CD8-positive, alpha-beta memory T cell (primary cell): ENCODE measurements at places on chromosomes 6 and 20.

- DNase-seq = no peak
These were observed 16.5 kb downstream of the RIPOR2 start for GRCh38 chr6:24919056-24919892.

DNA sequence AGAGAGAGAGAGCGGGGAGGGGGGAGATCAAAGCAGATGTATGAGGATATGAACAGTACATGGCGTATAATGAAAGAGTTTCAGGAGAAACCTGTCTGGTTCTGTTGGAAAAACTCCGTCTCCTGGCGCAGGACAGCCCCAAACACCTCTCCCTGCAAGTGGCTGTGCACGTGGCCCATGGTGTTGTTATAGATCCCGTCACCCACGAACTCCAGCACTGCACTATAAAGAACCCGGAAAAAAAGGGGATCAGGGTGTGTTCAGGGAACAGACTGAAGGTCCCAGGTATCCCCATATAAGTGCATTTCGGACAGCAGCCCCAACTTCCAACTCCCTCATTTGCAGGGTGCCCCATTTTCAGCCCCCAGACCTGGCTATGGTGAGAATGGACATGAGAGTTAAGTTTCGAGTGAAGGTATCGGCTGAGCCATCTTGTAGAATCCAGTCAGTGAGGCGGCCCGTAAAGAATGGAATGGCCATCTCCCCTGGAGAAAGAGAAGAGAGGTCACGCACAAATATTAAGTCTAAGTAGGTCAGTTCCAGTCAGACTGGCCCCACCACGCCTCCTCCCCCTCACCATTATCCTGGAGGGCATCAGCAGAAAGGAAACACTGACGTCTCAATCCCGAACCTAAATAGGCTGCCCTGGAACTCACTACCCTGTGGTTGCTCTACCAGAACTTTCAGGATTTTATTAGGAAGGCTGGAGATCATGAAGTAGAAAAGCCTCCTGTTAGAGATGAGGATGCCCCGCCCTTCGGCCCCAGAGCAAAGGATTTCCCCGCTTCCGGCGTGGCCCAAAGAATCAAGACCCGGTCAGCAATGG, 1.3 kb downstream of the TAP1 start:
- DNase-seq = no peak

DNA sequence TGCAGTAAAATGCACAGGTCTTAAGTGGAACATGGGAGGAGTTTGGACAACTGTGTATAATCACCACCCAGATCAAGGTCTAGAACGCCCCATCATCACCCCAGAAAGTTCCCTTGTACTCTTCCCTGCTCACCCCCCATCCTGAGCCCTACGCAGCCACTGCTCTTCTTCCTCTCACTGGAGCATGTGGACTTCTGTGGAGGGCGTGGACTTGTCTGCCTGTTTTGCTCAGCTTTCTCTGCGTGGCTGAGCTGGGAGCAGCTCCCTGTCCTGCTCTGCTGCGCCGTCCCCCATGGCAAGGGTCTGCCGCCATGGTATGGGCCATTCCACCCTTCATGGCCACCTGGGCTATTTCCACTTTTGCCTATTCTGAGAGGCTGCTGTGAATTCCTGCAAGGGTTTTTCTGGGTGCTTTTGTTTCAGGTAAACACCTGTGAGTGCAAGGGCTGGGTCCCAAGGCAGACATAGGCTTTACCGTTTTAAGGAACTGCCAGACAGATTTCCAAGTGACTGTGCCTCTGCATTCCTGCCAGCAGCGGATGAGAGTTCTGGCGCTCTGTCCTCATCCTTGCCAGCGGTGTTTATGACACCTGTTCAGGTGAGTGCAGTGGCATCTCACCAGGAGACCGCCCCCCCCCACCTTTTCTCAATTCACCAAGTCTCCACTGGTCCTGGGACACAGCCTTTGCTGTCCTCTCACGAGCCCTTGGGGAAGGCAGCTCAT, 19.7 kb downstream of the PCK1 start:
- no peak for DNase-seq

DNA sequence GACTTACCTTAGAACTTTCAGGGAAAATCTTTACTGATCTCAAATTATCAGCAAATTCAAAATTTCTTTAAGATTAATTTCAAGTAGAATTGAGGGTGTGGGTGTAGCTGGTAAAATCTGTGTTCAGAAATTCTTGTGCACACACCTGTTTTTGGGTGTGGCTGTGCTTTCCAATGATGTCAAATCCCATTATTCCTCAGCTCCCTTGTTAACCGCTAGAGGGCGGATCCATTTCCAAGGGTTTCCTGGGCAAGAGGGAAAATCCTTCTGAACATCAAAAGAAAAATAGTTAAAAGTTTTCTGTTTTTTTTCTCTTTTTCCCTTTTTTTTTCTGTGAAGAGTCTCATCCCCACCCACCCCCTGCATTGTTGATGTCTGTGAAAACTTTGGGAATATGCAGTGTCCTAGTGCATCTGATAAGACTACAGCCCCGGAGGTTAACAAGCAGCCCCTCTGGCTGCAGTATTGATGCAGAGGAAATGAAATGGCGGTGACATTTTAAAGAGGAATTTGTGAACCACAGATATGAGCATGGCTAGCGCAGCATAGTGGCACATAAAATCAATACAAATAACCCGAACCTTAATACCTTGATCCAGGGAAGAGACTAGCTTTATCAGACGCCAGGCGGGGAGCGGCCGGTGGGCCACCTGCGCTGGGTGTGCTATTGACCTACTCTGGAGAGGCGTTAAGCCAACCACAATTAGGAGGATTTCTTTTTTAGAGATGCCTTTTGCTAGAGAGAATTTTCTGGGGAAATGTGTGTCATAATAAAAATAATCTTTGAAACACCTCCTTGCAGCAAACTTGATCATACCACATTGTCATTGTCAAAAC, 130.9 kb downstream of the FOXA2 start:
- DNase-seq = no peak

DNA sequence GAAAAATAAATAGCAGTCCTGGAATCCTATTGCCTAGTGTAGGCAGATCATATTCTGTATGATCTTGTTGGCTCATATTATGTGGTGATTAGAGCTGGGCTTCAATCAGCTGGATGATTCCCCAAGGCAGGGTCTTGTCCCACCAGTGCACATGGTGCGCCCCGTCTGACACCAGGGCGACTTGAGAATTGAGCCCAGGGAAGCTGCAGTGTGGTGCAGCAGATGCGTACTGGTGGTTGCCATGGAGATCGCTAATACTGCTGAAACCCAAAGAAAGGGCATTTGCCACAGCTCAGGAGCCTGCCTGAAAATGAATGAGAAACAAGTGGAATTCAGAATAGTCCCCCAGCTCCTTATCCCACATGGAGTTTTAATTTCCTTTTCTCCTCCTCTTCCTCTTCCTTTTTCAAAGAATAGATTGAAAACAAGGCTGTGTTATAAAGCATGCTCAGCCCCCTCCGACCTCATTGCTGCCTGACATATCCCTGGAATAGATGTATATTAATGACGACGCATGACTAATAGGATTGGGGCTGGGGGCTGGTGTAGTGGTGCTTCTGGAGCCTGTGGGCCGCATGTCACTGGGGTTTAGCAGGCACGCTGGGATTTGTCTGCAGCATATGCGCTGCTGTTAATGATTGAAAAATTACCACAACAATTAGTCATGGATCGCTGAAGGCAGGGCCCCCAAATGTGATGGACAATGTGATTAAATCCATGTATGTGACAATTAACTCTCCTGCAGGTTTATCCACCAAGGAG, 210.5 kb downstream of the FARS2 start:
- DNase-seq = no peak

DNA sequence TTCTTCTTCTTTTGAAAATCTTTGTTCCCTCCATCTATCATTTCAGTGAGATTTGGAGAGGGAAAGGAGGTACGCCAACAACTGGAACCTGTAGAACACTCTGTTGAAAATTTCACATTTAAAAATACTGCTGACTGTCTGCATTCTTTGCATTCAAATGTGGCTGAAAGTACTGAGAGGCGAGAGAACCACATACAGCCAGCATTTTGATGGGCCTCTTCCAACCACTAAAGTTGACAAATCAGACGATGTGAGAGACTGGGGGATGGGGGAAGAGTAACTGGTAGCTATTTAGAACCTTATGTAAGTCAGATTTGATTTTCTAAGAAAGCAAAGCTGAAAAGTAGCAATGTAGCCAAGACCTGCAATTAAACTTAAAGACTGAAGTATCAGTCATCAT, 77.5 kb downstream of the FKBP5 start:
- DNase-seq = no peak

- no peak for DNase-seq
These were observed 80.3 kb downstream of the NDUFAF5 start for GRCh38 chr20:13865156-13865555.

DNA sequence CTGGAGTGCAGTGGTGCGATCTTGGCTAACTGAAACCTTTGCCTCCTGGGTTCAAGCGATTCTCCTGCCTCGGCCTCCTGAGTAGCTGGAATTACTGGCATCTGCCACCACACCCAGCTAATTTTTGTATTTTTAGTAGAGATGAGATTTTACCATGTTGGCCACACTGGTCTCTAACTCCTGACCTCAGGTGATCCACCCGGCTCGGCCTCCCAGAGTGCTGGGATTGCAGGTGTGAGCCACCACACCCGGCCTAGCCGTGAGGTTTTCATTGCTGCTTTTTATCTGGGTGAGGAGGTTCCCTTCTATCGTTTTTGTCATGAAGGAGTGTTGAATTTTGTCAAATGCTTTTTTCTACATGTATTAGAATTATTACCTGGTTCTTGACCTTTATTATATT, 23.9 kb downstream of the SRC start:
- no peak for DNase-seq

DNA sequence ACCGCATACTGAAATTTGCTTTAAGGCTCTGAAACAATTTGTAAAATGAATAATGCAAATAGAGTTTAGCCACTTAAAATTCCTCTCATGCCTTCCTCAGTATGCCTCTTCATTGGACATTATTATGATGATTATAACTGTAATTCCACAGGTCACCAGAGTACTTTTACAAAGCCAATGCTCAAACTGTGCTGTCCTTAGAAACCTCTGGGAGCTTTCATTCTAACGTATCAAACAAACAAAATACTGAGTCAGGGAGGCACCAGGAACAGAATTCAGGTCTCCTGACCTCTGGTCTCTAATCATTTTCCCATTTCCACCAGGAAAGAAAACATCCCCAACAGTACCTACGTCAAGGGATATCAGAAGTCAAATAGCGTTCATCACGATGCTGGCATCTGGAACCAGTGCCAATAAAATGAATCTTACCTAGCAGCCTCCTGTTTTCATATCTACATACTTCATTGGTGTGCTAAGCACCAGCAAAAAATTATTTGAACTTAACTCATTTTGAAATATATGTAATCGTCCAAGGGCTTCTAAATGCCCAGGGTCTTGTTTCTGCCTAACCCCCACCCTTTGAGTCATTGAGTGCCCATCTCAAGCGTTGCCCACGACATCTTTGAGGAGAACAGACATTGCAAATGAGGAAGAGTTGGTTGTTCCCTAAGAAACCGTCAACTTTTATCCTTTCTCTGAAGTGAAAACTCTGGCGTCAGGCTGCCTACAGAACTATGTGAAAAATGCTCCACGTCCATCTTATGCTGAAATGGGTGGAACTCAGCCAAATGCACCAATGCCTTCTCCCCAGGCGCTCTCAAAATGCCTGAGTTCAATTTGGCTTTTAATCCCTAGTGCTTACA, 37.9 kb downstream of the NEDD9 start:
- DNase-seq = no peak

DNA sequence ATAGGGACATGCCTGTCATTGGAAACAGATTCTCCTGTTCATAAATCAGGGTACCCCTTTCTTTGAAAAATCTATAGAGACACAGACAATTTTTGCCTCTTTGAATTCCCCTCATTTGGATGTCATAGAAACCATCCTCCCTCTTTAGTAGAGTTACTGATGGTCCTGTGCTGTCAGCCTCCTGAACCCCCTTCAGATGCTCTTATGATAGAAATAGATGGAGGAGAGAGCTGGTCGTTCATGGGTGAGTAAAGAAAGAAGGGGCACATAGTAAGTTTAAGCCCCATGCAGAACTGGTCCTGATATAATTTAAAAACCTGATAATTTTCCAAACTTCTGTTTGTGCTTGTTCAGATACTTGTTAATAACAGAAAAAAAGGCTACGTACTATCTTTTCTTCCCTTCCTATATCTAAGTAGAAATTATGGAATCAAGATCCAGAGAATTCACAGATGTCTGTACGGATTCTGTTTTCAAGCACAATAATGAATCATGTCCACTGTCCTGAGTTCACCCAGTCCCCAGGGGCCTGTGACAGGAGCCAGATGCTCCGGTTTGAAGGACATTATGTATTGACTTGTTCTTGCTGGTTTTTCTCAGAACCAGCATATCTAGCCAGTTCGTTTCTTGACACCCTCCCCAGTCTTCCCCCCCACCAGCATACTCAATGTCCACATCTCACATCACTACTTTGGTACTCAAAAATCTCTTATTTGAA, 78.1 kb downstream of the NCOA7 start:
- no peak for DNase-seq

- no peak for DNase-seq
These were observed 124.1 kb downstream of the GRIK2 start for GRCh38 chr6:101517632-101518031.

DNA sequence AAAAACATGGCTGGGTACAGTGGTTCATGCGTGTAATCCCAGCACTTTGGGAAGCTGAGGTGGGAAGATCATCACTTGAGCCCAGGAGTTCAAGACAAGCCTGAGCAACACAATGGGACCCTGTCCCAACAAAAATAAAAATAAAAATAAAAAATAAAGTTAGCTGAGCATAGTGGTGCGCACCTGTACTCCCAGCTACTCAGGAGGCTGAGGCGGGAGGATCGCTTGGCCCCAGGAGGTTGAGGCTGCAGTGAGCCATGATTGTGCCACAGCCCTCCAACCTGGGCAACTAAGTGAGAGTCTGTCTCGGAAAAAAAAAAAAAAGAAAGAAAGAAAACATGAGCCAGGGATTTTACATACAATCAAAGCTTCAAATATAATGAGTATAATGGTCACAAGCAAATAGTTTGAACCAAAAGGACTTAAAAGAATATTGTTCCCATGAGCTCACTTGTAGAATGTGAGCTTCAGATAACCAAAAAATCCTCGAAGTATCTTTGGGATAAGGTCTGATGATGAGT, 31.1 kb downstream of the RANBP9 start:
- DNase-seq = no peak

GRCh38 chr6:170201361-170201760, 89.5 kb downstream of the DLL1 start:
- no peak for DNase-seq

GRCh38 chr20:62381202-62381797, 5.6 kb upstream of the RPS21 start:
- no peak for DNase-seq
